Activated T-helper 2 cell treated with anti-CD3 and anti-CD28 coated beads, Interferon-gamma antibody, Interleukin-2, Interleukin-4, amounts not matched to agents 10 μg/mL and 5 μg/mL and 100 μg/mL, durations not matched to agents 14 hours and 24 hours and 36 hours (primary cell): ENCODE measurements at places on chromosomes 1 and 21.

DNA sequence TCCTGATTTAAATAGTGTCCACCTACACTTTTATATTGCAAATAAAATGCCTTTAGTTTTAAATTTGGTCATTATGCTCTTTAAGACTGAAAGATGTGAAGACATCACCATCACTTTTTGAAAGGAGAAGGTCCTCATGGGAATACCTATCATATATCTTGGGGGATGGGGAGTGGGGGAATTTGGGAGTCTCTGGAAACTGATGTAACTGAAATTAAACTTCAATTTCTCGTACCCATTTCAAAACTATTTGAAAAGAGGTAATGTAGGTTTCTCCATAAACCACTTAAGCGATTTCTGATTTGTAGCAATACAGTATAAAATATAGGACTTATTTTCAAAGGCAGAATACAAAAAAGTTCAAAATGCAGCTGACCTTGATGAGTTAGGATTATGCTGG, 924 bp downstream of the EXTL2 start:
- H3K4me1 ChIP-seq, result peaks cover 33% of the 10 kb centered on the region
- H3K27ac ChIP-seq, result no peak overlapping the region

GRCh38 chr1:7287013-7287412, 484.1 kb upstream of the VAMP3 start:
- no peaks in the 10 kb centered on the region for H3K36me3 ChIP-seq
- DNase-seq, result no peak
- no peak overlapping the region for H3K4me3 ChIP-seq
- no peaks in the 10 kb centered on the region for H3K4me1 ChIP-seq

- H3K4me1 ChIP-seq, result peaks cover 4% of the 10 kb centered on the region
- peak overlapping the region; percentile 63 for H3K27ac ChIP-seq
- H3K27me3 ChIP-seq, result no peaks in the 10 kb centered on the region
Observed at GRCh38 chr1:88946861-88947260, 45.6 kb downstream of the KYAT3 start.

- peaks cover 3% of the 10 kb centered on the region for H3K4me1 ChIP-seq
- DNase-seq, result no peak
- H3K27me3 ChIP-seq, result peaks cover 1% of the 10 kb centered on the region
- no peak overlapping the region for H3K4me3 ChIP-seq
Observed at GRCh38 chr1:171913385-171913784, 72.1 kb downstream of the DNM3 start.

DNA sequence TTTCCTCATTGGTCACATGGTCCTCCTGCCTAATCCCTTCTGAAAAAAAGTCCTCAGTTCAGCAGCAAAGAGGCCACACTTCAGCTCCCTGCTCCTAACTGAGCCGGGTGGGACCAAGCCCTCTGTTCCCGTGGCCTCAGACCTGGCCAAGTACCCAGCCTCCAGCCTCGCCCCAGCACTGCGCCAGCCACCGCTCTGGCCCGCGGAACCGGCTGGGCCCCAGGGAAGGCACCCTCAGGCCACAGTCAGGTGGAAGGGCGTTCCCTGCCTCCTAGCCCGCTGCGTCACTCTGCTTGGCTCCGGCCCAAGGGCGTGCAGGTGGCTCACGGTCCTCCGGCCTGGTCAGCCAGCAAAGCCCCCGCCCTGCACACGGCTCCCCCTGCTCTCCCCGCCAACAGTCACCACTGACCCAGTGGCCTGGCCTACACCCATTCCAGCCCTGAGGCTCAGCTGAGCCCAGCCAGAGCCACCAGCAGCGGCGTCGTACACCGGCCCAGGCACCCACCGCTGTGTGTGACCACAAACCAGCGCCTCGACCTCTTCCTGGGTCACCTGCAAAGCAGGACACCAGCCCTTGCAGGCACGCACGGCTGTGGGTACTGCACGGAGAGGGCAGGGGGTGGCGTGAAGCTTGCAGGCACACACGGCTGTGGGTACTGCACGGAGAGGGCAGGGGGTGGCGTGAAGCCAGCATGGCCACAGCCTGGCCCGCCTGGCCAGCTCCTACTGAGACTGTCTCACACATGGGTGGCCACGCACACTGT, 19.4 kb downstream of the NADK start:
- H3K36me3 ChIP-seq, result peaks cover 44% of the 10 kb centered on the region
- H3K4me1 ChIP-seq, result no peaks in the 10 kb centered on the region
- no peak overlapping the region for H3K27ac ChIP-seq
- DNase-seq, result no peak
- no peak overlapping the region for H3K4me3 ChIP-seq

GRCh38 chr1:154207262-154207661, 1.1 kb upstream of the CFAP141 start:
- H3K27me3 ChIP-seq, result no peaks in the 10 kb centered on the region
- peak overlapping the region; percentile 75 for H3K27ac ChIP-seq
- no peak for DNase-seq
- H3K36me3 ChIP-seq, result peaks cover 57% of the 10 kb centered on the region
- H3K4me1 ChIP-seq, result peaks cover 22% of the 10 kb centered on the region

DNA sequence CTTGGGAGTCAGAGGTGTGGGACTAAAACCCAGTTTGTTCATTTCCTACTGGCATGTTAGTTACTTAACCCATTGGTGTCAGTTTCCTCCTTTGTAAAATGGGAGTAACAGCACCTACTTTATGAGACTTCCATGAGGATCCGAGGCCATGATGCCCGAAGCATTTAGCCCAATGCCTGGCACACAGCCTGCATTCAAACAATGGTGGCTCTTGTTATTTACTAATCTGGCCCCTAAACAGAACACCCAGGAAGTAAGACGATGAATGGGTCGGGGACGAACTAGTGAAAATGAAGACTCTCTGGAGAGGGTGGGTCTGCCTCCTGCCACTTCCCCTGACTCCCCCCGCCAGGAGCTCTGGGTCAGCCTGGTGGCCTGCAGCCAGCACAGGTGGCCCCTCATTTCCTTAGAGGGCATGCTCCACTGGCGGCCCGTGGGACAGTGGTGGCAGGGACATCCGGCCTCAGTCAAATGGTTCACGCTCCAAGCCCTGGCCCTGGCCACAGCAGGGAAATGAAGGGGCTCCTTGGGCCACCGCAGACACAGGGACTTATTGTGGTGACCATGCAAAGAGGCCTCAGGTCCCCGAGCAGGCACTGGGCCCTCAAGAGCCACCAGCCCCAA, 9.5 kb upstream of the TAS1R2 start:
- H3K36me3 ChIP-seq, result no peaks in the 10 kb centered on the region
- H3K4me3 ChIP-seq, result no peak overlapping the region
- DNase-seq, result no peak
- no peak overlapping the region for H3K27ac ChIP-seq
- H3K27me3 ChIP-seq, result peaks cover 4% of the 10 kb centered on the region

- H3K27me3 ChIP-seq, result peaks cover 8% of the 10 kb centered on the region
- peaks cover 5% of the 10 kb centered on the region for H3K4me1 ChIP-seq
- no peak for DNase-seq
- H3K27ac ChIP-seq, result no peak overlapping the region
Observed at GRCh38 chr1:227884370-227885134, 63.2 kb downstream of the WNT9A start.

GRCh38 chr1:244896550-244896949, 32.2 kb upstream of the HNRNPU start:
- DNase-seq, result no peak
- no peak overlapping the region for H3K27ac ChIP-seq
- H3K4me3 ChIP-seq, result no peak overlapping the region

DNA sequence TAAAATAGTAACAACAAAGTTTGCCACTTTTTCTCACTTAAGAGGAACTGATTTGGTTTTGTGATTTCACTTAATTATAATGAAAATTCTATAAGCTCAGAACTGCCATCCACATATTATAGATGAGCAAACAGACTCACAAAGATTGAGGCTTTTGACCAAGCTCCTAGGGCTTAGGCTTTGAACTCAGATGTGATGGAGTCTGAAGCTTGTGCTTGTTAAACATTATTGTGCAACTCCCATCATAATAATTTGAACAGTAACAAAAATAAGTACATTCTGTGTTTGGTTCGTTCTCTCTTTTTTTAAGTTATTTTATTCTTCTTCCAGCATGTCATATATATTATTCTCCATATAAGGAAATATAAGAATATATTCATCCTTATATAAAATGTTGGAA, 403.4 kb downstream of the PTPRC start:
- no peaks in the 10 kb centered on the region for H3K27me3 ChIP-seq
- peaks cover 57% of the 10 kb centered on the region for H3K36me3 ChIP-seq
- no peak overlapping the region for H3K27ac ChIP-seq
- no peak for DNase-seq

GRCh38 chr1:151846062-151846568, 6.5 kb upstream of the C2CD4D start:
- DNase-seq, result no peak
- peaks cover 39% of the 10 kb centered on the region for H3K36me3 ChIP-seq
- H3K27me3 ChIP-seq, result no peaks in the 10 kb centered on the region
- peaks cover 28% of the 10 kb centered on the region for H3K4me1 ChIP-seq
- H3K27ac ChIP-seq, result peak overlapping the region; percentile 56

DNA sequence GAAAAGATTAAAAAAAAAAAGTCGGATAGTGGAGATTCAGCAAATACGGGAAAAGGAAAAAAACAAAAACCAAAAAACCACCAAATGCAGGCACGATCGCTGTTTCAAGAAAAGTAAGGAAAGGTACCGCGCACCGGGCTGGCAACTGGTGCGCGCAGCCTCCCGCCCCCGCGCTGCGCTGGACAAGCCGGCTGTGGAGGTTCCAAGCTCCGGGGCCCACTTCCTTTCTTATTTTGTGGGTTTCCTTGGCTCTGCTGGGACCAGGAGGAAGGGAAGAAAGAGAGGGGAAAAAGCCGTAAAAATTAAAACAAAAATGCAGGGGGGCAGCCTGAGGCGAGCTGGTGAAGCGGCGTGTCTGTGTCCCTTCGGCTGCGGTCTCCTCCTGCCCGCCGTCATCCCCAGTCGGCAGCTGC, 233 bp downstream of the ADAMTS5 start:
- no peaks in the 10 kb centered on the region for H3K4me1 ChIP-seq
- no peaks in the 10 kb centered on the region for H3K36me3 ChIP-seq
- no peak overlapping the region for H3K27ac ChIP-seq
- peaks cover 43% of the 10 kb centered on the region for H3K27me3 ChIP-seq
- no peak overlapping the region for H3K4me3 ChIP-seq

- H3K4me1 ChIP-seq, result peaks cover 12% of the 10 kb centered on the region
- no peak overlapping the region for H3K4me3 ChIP-seq
- no peak overlapping the region for H3K27ac ChIP-seq
- peak; percentile 44 for DNase-seq
- H3K36me3 ChIP-seq, result peaks cover 45% of the 10 kb centered on the region
Observed at GRCh38 chr1:151251656-151252470, 2.7 kb upstream of the PSMD4 start.

GRCh38 chr1:211761400-211761799, 69.2 kb downstream of the LPGAT1 start:
- H3K36me3 ChIP-seq, result peaks cover 21% of the 10 kb centered on the region
- no peak overlapping the region for H3K4me3 ChIP-seq
- H3K27ac ChIP-seq, result no peak overlapping the region
- H3K4me1 ChIP-seq, result no peaks in the 10 kb centered on the region

- no peaks in the 10 kb centered on the region for H3K36me3 ChIP-seq
Observed at GRCh38 chr1:213820362-213821149, 167.2 kb upstream of the PROX1 start.

GRCh38 chr21:39029900-39030884, 153.1 kb downstream of the PSMG1 start:
- DNase-seq, result no peak
- no peak overlapping the region for H3K27ac ChIP-seq
- H3K4me3 ChIP-seq, result no peak overlapping the region
- H3K4me1 ChIP-seq, result peaks cover 12% of the 10 kb centered on the region
- H3K27me3 ChIP-seq, result peaks cover 4% of the 10 kb centered on the region

- H3K4me3 ChIP-seq, result no peak overlapping the region
- DNase-seq, result no peak
- peaks cover 14% of the 10 kb centered on the region for H3K4me1 ChIP-seq
Observed at GRCh38 chr1:33338440-33339211, 17.7 kb upstream of the A3GALT2 start.

DNA sequence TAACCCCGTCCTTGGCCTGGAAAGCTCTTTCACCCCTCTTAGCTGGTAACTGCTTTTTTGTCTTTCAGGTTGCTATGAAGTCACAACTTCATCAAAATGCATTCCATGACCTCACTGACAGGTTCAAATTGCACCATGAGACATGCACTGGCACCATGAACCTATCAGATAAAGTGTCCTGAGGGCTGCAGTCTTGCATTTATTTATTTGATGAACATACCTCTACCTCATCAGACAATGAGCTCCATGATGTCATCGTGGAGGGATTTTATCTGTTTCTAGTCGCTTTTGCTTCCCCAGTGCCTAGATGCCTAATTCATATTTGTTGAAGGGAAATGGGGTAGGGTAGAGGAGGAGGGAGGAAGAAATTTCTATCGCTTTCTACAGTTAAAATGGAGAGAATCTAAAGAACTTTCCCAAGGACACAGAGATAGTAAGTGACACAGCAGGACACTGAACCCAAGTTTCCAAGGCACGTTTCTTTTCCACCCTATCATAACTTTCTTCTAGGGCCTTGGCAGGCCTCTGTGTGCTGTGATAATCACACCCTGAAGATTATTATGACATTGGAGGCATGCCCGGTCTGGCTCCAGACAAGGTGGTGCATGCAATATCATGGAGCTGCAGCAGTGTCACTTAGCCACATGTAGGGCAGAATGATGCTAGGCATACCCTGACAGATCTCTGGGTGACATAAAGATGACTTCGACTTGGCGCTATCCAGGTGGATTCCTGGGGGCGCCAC, 69.5 kb downstream of the CD58 start:
- no peak overlapping the region for H3K27ac ChIP-seq
- peaks cover 56% of the 10 kb centered on the region for H3K4me1 ChIP-seq
- no peak for DNase-seq
- H3K4me3 ChIP-seq, result no peak overlapping the region
- no peaks in the 10 kb centered on the region for H3K27me3 ChIP-seq
- H3K36me3 ChIP-seq, result peaks cover 29% of the 10 kb centered on the region

DNA sequence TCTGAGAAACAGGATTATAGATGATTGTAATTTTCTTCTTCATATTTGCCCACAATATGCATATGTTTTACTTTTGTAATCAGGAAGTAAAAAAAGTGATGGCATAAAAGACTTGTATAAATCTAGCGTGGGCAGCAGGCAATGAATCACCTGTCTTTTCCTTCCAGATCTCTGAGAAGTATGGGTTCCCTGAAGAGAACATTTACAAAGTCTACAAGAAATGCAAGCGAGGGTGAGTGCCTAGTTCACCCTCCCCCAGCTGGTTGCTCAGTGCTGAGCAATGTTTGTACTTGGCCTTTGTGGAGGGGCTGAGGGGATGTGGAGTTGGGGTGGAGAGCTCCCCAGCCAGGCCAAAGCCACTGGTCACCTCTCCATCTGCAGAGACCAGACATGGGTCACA, 30.7 kb downstream of the GRHL3 start:
- H3K4me1 ChIP-seq, result peaks cover 42% of the 10 kb centered on the region
- H3K27me3 ChIP-seq, result peaks cover 3% of the 10 kb centered on the region

DNA sequence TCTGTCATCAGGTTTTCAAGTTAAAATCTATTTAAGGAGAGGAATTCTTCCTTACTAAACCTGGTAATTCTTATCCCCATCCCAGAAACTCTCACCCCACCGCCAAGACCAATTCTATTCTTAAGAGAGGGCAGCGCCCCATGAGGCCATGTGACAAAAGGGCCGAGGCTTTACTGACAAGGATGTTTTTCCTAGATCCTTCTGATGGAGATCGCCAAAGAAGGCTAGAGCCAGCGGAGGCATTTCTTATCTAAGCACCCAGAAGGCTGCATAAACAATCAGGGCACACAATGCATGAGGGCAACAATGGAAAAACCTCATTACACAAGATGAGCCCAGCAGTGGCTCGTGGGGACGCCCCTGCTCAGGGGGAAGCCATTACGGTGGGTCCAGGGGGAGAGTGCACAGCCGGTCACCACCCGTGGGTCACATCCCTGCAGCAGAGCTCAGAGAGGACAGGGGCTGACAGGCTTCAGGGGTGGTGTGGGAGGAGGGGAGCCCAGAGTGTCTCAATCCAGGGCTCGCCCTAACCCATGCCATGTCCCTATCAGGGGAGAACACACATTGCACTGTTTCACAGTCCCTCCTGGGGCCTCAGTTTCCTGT, 88.7 kb downstream of the ITPKB start:
- H3K4me3 ChIP-seq, result no peak overlapping the region
- no peaks in the 10 kb centered on the region for H3K27me3 ChIP-seq
- no peak overlapping the region for H3K27ac ChIP-seq
- peaks cover 36% of the 10 kb centered on the region for H3K36me3 ChIP-seq
